ENCODE measurements at places on chromosomes 11 and 22.

- DNase-seq: no peak
Observed at GRCh38 chr11:9046481-9046880, 42.7 kb upstream of the NRIP3 start.

GRCh38 chr11:125062931-125063428, at the start of gene SLC37A2:
Gene SLC37A2, plus strand, starts transcription at chr11:125063305. Its CDS starts 63 bp downstream, at chr11:125063368.
- DNase-seq: no peak

GRCh38 chr11:79973721-79974617, 533.1 kb upstream of the TENM4 start:
- no peak for DNase-seq

- DNase-seq: no peak
Observed at GRCh38 chr11:127898422-127899365, 688.7 kb downstream of the ETS1 start.
